ENCODE measurements at places on chromosomes 6 and 20. TPM values are rescaled to one million over a fixed set of nuclear protein-coding genes. Genes with fewer than 3 reads are reported as not detected.

Gene TGM3
- total RNA-seq, result not detected

Gene SRSF3
- total RNA-seq, result 110 TPM

Gene CLPSL1
- not detected for total RNA-seq

Gene KCNK16
- not detected for total RNA-seq

Gene RIPPLY2
- not detected for total RNA-seq

Gene CST3
- total RNA-seq, result 985 TPM

Gene SLC26A8
- not detected for total RNA-seq

Gene CDH22
- not detected for total RNA-seq

Gene FABP7
- not detected for total RNA-seq

Gene LTA
- total RNA-seq, result not detected
